CD4-positive, CD25-positive, alpha-beta regulatory T cell (primary cell): ENCODE measurements at places on chromosomes 11 and 22.
A peak's percentile ranks its signal among the peaks of the same experiment; 100 is the strongest.

DNA sequence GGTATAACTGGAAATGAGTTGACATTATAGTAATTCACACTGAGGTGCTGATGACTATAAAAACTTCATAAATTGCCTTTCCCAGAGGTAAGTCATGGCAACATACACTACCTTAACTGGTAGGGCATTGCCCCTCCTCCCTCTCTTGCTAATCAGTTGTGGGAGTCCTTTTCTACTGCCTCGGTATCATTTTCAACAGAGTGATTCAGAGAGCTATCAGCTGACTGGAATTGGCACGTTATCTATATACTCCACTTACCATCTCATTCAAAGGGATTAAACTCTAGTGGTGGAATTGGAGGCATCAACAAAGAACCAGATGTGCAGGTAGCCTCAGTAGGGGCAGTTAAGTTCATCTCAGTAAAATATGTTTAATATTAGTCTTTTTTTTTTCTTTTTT lies 8.0 kb upstream of the NUP160 start:
- no peaks in the 10 kb centered on the region for H3K36me3 ChIP-seq
- no peak overlapping the region for H3K27ac ChIP-seq
- DNase-seq: no peak
- no peak overlapping the region for H3K4me3 ChIP-seq
- H3K27me3 ChIP-seq: no peaks in the 10 kb centered on the region

DNA sequence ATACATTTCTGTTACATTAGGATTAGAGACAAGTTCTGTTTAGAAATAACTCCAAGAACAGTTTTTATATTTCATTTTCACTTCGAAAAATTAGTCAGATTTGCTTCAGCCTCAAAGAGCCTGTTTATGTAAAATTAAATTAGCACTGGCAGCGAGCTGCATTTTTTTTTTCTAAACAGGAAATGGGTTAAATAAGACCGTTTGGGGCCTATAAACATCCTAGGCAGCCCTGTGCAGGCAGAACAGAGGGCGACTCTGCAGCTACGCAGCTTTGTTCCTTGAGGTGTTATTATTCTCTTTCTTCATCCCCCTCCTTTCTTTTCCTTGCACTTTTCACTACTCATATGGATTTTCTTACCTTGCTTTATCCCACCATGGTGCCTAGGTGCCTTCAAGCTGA lies 48.7 kb downstream of the CWC15 start:
- no peaks in the 10 kb centered on the region for H3K36me3 ChIP-seq
- peak; percentile 68 for DNase-seq
- H3K27ac ChIP-seq: peak overlapping the region; percentile 80
- H3K4me3 ChIP-seq: peak overlapping the region; percentile 58
- H3K4me1 ChIP-seq: peaks cover 42% of the 10 kb centered on the region

- no peaks in the 10 kb centered on the region for H3K27me3 ChIP-seq
- DNase-seq: no peak
- no peak overlapping the region for H3K4me3 ChIP-seq
- H3K27ac ChIP-seq: no peak overlapping the region
- no peaks in the 10 kb centered on the region for H3K36me3 ChIP-seq
- H3K4me1 ChIP-seq: no peaks in the 10 kb centered on the region
These were observed 9.9 kb upstream of the TMPRSS4 start for GRCh38 chr11:118067006-118067405.

- H3K4me1 ChIP-seq: no peaks in the 10 kb centered on the region
- no peaks in the 10 kb centered on the region for H3K27me3 ChIP-seq
- no peak overlapping the region for H3K27ac ChIP-seq
- no peak for DNase-seq
- H3K4me3 ChIP-seq: no peak overlapping the region
These were observed 41.1 kb downstream of the OSBPL5 start for GRCh38 chr11:3123761-3124733.

GRCh38 chr11:119854521-119854920 lies 125.5 kb upstream of the NECTIN1 start:
- no peak for DNase-seq
- H3K36me3 ChIP-seq: no peaks in the 10 kb centered on the region
- no peak overlapping the region for H3K4me3 ChIP-seq

DNA sequence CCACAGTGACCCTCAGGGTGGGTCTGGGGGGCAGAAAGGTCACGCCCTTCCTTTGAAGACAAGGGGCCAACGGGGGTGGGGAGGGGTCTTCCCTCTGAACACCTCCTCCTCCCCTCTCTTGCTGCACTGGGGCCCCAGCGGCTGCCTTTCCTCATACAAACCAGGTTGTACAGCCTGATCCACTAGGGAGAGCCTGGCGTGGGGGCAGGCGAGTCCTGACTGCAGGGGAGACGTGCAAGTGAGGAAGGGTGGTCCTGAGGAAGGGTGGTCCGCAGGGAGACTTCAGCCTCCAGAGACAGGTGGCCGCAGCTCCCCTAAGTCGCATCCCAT lies 43.6 kb upstream of the LINC01488 start:
- H3K27ac ChIP-seq: no peak overlapping the region
- no peaks in the 10 kb centered on the region for H3K4me1 ChIP-seq
- H3K4me3 ChIP-seq: no peak overlapping the region
- no peak for DNase-seq
- H3K36me3 ChIP-seq: no peaks in the 10 kb centered on the region
- H3K27me3 ChIP-seq: no peaks in the 10 kb centered on the region

GRCh38 chr22:27885977-27886842 lies 32.8 kb downstream of the PITPNB start:
- no peaks in the 10 kb centered on the region for H3K27me3 ChIP-seq
- H3K27ac ChIP-seq: no peak overlapping the region
- peaks cover 35% of the 10 kb centered on the region for H3K36me3 ChIP-seq
- no peaks in the 10 kb centered on the region for H3K4me1 ChIP-seq
- DNase-seq: peak; percentile 14

GRCh38 chr11:119044708-119045107 lies 12.3 kb downstream of the HYOU1 start:
- no peak overlapping the region for H3K4me3 ChIP-seq
- no peaks in the 10 kb centered on the region for H3K27me3 ChIP-seq
- no peak for DNase-seq
- peaks cover 35% of the 10 kb centered on the region for H3K36me3 ChIP-seq
- no peaks in the 10 kb centered on the region for H3K4me1 ChIP-seq
- H3K27ac ChIP-seq: no peak overlapping the region

DNA sequence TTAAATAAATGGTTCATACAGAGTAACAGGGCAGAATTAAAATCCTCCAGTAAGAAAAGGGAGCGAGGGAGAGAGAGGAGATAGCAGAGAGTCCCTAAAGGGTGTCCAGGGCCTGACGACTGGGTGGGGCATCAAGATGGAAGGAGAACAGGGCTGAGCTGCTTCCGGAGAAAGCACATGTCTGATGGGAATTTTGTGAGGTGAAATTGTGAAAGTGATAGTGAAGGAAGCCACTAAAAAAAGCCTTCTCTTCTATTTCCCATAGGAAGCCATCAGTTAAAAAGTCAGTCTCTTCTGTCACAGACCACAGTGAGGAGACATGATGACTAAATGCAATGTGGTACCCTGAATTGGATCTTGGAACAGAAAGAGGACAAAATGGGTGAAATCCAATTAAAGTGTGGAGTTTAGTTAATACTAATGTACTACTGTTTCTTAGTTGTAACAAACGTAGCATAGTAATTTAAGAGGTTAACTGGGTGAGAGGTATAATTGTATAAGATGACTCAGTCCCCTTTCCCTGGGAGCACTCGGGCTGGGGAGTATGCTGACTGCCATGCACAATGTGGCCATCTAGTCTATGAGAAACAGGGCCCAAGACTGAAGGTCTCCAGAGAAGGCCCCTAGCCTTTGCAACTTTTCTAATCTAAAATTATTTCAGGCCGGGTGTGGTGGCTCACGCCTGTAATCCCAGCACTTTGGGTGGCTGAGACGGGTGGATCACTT lies 29.5 kb upstream of the FCHSD2 start:
- H3K27ac ChIP-seq: no peak overlapping the region
- H3K4me1 ChIP-seq: no peaks in the 10 kb centered on the region
- H3K36me3 ChIP-seq: no peaks in the 10 kb centered on the region
- no peaks in the 10 kb centered on the region for H3K27me3 ChIP-seq

GRCh38 chr22:28829358-28830181 lies 29.2 kb upstream of the XBP1 start:
- no peak overlapping the region for H3K27ac ChIP-seq
- no peaks in the 10 kb centered on the region for H3K27me3 ChIP-seq
- no peaks in the 10 kb centered on the region for H3K36me3 ChIP-seq
- H3K4me1 ChIP-seq: peaks cover 8% of the 10 kb centered on the region
- DNase-seq: peak; percentile 69

DNA sequence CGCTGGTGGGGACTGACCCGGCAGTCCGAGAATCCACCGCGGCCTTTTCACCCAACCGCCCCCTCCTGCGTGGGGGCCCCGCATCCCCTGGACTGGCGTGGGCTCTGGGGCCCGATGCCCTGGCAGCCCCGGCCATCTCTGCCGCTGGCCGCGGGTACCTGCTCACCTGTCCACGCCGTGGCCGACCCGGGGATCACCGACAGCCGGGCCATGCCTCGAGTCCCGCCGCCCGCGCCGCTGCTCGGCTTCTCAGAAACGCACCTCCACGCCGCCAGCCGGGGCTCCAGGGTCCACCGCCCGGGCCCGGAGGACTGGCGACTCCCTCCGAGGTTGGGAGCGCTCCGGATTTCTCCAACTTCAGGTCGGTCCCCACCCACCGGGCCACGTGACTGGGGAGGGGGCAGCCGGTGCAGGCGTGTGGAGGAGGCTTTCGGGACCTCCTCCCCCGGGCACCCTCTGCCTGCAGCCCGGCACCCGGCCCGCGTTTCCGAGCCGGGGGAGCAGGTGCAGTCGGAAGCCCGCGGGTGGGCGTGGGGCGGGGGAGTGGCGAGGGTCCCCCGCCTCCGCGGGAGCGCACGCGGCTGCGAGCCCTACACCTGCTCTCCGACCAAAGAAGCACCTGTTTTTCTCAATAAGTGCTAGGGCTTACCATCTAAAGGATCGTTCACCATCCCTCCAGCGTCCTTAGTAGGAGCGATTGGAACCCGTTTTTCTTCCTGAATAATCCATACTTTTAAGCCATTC lies 554 bp upstream of the NRIP3 start:
- no peaks in the 10 kb centered on the region for H3K36me3 ChIP-seq
- no peak overlapping the region for H3K4me3 ChIP-seq
- H3K27me3 ChIP-seq: peaks cover 55% of the 10 kb centered on the region
- no peak overlapping the region for H3K27ac ChIP-seq
- H3K4me1 ChIP-seq: peaks cover 20% of the 10 kb centered on the region

DNA sequence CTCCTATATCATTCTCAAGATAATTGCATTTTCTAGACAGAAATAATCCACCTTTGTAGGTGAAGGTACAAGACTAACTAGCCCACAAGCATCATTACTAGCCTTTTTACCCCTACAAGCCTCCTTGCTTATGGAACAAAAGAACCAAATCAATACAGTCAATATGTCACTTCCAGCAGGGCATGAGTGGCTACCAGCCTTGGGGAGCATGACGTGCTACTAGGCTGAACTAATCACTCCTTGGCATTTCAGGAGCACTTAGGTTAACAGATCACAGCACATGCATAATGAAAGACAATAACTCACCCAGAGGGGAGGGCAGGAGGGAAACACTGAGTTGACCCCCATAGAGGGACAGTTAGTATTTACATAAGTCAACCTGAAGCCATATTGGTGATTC lies 2.7 kb downstream of the DRD2 start:
- no peak for DNase-seq
- H3K27ac ChIP-seq: no peak overlapping the region
- no peaks in the 10 kb centered on the region for H3K36me3 ChIP-seq
- H3K27me3 ChIP-seq: peaks cover 37% of the 10 kb centered on the region
- H3K4me1 ChIP-seq: no peaks in the 10 kb centered on the region

- H3K4me1 ChIP-seq: no peaks in the 10 kb centered on the region
- H3K4me3 ChIP-seq: no peak overlapping the region
- no peaks in the 10 kb centered on the region for H3K36me3 ChIP-seq
- H3K27ac ChIP-seq: no peak overlapping the region
- no peaks in the 10 kb centered on the region for H3K27me3 ChIP-seq
These were observed 164.3 kb downstream of the GUCY1A2 start for GRCh38 chr11:106853850-106854401.

DNA sequence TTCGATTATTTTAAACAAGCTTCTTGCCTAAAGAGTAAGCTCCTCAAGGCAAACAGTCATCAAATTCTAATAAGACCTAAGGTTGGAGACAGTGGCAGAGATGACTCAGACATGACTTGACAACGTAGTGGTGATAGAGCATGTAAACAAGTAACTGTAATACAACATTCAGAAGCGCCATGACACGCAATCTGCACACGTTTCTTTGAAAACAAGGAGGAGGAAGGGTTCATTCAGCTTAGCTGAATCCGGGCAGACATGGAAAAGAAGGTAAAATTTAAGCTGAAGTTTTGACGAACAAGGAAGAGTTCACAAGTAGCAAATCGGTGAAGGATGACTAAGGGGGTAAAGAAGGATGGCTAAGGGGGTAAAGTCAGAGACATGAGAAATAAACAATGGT lies 152.4 kb upstream of the ZC3H12C start:
- H3K27ac ChIP-seq: no peak overlapping the region
- peaks cover 7% of the 10 kb centered on the region for H3K27me3 ChIP-seq
- no peaks in the 10 kb centered on the region for H3K36me3 ChIP-seq
- no peak overlapping the region for H3K4me3 ChIP-seq

- H3K27me3 ChIP-seq: no peaks in the 10 kb centered on the region
- no peak overlapping the region for H3K27ac ChIP-seq
- peak; percentile 74 for DNase-seq
- H3K4me1 ChIP-seq: peaks cover 3% of the 10 kb centered on the region
- H3K4me3 ChIP-seq: no peak overlapping the region
These were observed 6.0 kb upstream of the CCDC188 start for GRCh38 chr22:20156611-20157429.

DNA sequence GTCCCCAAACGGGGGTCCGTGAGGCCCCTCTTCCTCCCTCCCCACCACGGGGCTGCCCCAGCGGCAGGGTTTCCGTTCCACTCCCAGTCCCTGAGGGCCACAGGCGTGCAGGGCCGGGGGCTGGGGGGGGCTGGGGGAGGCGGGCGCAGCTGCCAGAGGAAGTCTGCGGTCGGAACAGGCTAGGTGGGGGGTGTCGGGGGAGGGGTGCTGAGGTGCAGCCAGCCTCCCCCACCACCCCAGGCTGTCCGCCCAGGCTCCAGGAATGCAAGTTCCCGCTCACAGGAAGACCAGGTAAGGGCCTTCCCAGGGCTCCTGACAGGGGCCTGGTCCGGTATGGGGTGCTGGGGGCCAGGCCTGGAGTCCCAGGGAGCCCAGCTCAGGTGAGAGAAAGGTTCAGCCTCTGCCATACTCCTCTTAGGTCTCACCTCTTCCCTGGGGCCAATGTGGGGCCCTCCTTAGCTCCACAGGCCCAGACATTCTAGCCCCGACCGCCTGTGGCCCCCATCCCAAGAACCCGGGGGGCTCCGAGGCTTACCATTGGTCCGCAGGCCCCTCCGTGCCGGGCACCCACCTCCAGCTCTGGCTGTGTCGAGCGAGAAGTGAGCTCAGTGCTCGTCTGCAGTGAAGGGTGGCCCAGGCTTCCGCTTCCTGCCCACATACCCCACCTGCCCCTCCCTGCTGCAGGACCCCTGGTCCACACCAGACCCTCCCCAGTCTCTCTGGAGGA lies at the start of gene PTPRCAP:
PTPRCAP (minus strand) TSS at position 601 of the 727 bp plus-strand sequence; CDS start at position 538, 63 bp downstream.
- peak within 1 kb of the TSS; percentile 90 for H3K4me3 ChIP-seq
- H3K27ac ChIP-seq: peak within 1 kb of the TSS; percentile 94
- H3K4me1 ChIP-seq: peaks cover 93% of the 10 kb centered on the region
- H3K27me3 ChIP-seq: no peaks in the 10 kb centered on the region

- H3K27me3 ChIP-seq: no peaks in the 10 kb centered on the region
- no peak overlapping the region for H3K27ac ChIP-seq
- no peak overlapping the region for H3K4me3 ChIP-seq
- H3K4me1 ChIP-seq: no peaks in the 10 kb centered on the region
These were observed 16.9 kb downstream of the TUB start for GRCh38 chr11:8097926-8098325.
